ENCODE measurements at places on chromosomes 11 and 22.
A peak's percentile ranks its signal among the peaks of the same experiment; 100 is the strongest.

DNA sequence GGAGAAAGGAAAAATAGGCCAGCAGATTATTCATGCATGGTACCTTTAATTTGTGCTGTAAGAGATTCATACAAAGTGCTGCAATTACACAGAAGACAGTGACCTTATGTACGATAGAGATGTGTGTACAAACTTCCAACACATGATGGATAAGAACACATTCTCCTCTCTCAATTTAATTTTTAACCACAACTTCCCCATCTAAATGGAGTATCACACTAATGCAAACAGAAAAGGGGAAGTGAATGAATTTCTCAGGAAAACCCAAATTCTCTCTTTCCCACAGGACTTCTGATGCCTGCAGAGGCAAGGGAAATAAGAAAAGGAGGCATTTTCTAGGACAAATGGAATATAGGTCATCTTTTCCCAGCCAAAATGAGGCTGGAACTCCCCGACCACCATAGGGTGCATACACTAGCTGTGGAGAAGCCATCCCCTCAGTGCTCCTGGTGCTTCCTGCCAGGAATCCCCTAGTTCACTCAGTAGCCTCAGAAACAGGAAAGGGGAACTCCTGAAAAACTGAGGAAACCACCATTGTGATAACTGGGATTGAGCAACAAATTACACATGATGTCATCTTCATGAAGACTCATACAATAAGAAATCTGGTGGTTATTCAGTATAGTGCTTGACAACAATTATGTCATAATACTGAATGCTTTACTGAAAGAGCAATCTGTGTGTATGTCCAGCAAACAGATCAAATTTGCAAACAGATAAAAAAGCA is 22.4 kb downstream of the MMP10 start:
- no peak for DNase-seq

DNA sequence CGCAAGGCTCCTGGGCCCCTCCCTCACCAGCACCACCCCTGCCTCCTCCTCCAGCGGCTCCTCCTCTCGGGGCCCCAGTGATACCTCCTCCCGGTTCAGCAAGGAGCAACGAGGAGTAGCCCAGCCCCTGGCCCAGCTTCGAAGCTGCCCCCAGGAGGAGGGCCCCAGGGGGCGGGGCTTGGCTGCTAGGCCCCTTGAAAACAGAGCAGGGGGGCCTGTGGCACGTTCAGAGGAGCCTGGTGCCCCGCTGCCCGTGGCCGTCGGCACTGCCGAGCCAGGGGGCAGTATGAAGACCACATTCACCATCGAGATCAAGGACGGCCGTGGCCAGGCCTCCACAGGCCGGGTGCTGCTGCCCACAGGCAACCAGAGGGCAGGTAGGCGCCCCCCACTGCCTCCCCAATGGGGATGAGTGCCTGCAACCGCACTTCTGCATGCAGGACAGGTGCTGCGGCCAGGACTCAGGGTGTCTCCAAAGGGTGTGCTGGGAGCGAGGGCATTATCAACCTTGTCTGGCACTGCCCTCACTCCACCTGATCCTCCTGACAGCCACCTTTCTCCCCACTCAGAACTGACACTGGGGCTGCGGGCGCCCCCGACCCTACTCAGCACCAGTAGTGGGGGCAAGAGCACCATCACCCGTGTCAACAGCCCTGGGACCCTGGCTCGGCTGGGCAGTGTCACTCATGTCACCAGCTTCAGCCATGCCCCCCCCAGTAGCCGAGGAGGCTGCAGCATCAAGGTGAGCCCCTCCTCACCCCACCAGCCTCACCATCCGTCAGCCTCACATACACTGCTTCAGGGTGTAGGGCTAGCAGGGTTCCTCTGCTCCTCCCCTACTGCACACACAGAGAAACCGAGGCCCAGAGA is 10.2 kb downstream of the SMTN start:
- no peak for DNase-seq

- no peak for DNase-seq
These were observed 22.6 kb downstream of the ACO2 start for GRCh38 chr22:41491374-41492100.

DNA sequence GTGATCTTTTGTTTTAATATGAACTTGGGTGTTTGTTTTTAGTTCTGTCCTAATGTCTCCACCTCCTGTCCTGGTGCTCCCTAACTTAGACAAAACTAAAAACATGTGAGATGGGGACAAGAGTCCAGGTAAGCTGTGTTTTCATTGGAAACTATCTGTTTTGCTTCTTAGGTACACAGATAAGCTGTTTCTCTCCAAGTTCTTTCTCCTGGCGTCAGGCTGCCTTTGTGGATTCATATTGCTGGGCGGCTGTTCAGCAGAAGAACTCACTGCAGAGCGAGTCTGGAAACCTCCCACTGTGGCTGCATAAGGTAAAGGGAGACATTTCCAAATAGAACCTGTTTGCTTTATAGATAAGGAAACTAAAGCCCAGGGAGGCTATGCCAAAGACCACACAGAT is 24.7 kb downstream of the PANX1 start:
- DNase-seq: no peak

- DNase-seq: no peak
These were observed 96.6 kb upstream of the KCNA4 start for GRCh38 chr11:30113326-30113898.

- DNase-seq: peak; percentile 12
These were observed 69.7 kb upstream of the EP300 start for GRCh38 chr22:41022470-41023298.
